ENCODE measurements at places on chromosomes 4 and X.

GRCh38 chr4:54547299-54548097 is 110.3 kb upstream of the KIT start:
- no peak for DNase-seq

DNA sequence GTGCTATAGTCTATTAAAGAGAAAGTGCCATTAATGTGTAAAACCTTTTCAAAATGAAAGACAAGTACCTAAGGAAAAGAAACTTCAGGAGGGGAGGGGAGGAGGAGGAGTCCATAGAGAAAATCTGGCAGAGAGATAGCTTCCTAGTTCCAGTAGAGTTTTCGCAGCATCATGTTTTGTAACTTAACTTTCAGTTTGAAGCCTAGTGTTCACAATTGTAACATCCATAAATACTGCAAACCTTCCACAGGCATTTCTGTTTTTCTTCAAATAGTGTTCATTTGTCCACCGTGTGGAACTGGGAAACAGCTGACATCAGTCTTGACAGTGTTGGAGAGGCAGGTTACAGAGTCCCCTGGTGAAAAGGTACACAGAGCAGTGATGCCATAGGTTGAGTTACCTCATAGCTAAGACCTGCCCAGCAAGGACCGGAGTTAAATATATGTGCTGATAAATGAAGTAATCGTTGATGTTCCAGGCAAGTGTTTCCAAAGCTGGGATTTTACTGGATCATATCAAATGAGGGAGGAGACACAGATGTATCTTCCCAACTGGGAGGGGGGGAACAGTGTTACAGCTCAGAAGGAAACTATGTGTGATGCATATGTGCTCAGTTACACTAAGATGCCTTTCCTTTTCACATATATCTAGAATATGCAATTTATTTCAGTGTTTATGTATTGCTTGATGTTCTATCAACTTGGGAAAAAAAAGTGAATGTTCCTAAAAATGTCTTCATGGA is 369.5 kb upstream of the FAM241A start:
- no peak for DNase-seq

GRCh38 chr4:77002321-77003107 is 53.0 kb downstream of the SEPTIN11 start:
- DNase-seq: no peak

GRCh38 chr4:98203332-98204235 is 57.6 kb upstream of the RAP1GDS1 start:
- no peak for DNase-seq

GRCh38 chr4:112403101-112403945 is 106.2 kb downstream of the ALPK1 start:
- no peak for DNase-seq

DNA sequence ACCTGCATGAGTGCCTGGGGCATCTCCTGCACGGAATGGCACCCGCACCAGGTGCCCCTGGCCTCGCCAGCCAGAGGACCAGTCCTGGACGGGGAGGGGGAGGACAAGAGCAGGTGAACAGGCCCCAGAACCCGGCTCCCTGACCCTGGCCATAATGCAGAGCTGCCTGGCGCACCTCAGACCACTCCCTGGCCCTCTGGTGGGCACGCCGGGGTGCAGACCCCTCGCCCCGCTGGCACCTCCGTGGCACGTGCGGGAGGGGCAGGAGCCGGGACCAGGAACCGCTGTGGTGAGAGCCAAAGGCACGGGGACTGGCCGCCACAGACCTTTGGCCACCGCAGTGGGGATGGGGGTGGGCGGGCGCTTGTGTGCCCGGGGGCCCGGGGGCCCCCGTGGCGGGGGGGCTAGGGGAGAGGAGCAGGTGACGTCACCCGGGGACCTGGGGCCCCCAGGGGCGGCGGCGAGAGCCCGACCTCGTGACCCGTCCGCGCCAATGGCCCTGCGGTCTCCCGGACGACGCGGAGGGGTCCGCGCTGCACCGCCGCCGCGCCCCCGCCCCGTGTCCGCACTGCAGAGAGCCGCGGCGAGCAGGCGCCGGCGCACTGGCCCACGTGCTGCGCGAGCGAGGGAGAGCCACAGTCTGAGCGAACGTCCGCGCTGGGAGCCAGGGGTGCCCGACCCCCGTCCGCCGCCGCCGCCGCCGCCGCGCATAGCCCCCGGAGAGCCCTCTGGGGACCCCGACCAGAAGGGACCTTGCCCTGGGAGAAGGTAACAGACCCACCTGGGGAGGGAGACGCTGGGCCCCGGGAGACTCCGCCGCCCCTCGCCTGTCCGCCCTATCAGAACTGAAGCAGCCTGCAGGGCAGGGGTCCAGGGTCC is at the start of gene PNMA3:
PNMA3 (plus strand) TSS at position 600 of the 879 bp plus-strand sequence. CDS start 586 bp downstream, outside the sequence.
- no peak for DNase-seq

GRCh38 chrX:151974336-151975227 is at the start of gene GABRE:
Gene GABRE, minus strand, starts transcription at chrX:151974676. Its CDS starts 51 bp downstream, at chrX:151974625.
- DNase-seq: no peak

DNA sequence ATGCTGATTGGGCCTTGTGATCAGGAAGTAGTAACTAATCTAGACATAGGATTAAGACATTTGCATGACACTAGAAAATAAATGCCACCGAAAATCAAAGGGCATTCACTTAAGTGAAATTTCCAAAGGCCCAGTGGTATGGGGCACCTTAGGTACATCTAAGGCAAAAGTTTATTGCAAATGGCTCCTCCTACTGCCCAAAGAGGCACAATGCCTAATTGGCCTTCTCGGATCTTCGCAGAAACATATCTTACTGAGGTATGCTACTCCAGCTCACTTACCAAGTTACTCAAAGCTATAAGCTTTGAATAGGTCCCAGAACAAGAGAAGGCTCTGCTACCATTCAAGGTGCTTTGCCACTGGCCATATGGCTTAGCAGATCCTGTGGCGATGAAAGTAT is 174.8 kb upstream of the CXCL13 start:
- no peak for DNase-seq
